ENCODE measurements at places on chromosomes 2 and 18. TPM values are rescaled to one million over a fixed set of nuclear protein-coding genes. Genes with fewer than 3 reads are reported as not detected.

GRCh38 chr2:113218283-113219091, 44.7 kb downstream of the PSD4 start:
- no peak overlapping the region for H3K4me3 ChIP-seq
- H3K27me3 ChIP-seq: no peaks in the 10 kb centered on the region
- peak; percentile 42 for DNase-seq
- no peaks in the 10 kb centered on the region for H3K36me3 ChIP-seq
- H3K4me1 ChIP-seq: no peaks in the 10 kb centered on the region
- H3K27ac ChIP-seq: peak overlapping the region; percentile 62

GRCh38 chr2:212649646-212650045, 111.0 kb upstream of the ERBB4 start:
- H3K4me1 ChIP-seq: no peaks in the 10 kb centered on the region
- H3K27me3 ChIP-seq: no peaks in the 10 kb centered on the region
- H3K36me3 ChIP-seq: no peaks in the 10 kb centered on the region
- H3K4me3 ChIP-seq: no peak overlapping the region
- no peak overlapping the region for H3K27ac ChIP-seq

- no peaks in the 10 kb centered on the region for H3K36me3 ChIP-seq
- DNase-seq: no peak
- no peaks in the 10 kb centered on the region for H3K4me1 ChIP-seq
- H3K4me3 ChIP-seq: no peak overlapping the region
- H3K27me3 ChIP-seq: no peaks in the 10 kb centered on the region
Measured at GRCh38 chr2:240957656-240958365, 40.6 kb upstream of the SNED1 start.

AMER3 gene
- total RNA-seq: not detected

CPS1 gene
- total RNA-seq: 1.2 TPM

- no peak for DNase-seq
- H3K27me3 ChIP-seq: no peaks in the 10 kb centered on the region
- H3K27ac ChIP-seq: no peak overlapping the region
- no peaks in the 10 kb centered on the region for H3K36me3 ChIP-seq
Measured at GRCh38 chr2:178927173-178927572, 120.0 kb upstream of the TTN start.

GRCh38 chr2:568639-569235, 108.5 kb downstream of the TMEM18 start:
- no peaks in the 10 kb centered on the region for H3K36me3 ChIP-seq
- H3K27ac ChIP-seq: peak overlapping the region; percentile 38

DNA sequence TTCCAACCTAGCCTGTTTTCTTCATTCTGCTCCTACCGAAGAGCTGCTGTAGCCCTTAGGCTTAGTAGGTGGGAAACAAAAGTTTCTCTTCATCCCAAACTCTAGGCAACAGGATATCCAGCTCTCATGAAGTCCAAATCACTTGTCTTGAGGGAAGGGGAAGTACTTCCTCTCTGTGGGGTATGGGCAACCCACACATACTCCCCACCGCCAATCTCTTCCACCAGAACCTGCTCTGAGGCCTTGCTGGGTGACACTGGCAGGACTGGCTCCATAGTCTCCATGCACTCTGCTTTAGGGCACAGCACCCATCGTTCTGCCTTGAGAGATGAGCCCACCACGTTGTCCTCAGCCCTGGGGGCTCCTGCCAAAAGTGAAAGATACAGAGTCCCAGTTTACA, 173.0 kb downstream of the NCK2 start:
- no peak overlapping the region for H3K27ac ChIP-seq
- no peak for DNase-seq
- no peak overlapping the region for H3K4me3 ChIP-seq
- no peaks in the 10 kb centered on the region for H3K36me3 ChIP-seq

KYNU gene
- 0.46 TPM for total RNA-seq

- no peaks in the 10 kb centered on the region for H3K27me3 ChIP-seq
- H3K4me1 ChIP-seq: no peaks in the 10 kb centered on the region
Measured at GRCh38 chr18:73446502-73446901, 578.7 kb upstream of the NETO1 start.

- no peak overlapping the region for H3K4me3 ChIP-seq
- H3K27me3 ChIP-seq: no peaks in the 10 kb centered on the region
- DNase-seq: no peak
Measured at GRCh38 chr2:108982259-108982679, 6.8 kb downstream of the EDAR start.

All from gastrocnemius medialis (tissue), 4 donors.